ENCODE measurements at places on chromosomes 4 and X. TPM values are rescaled to one million over a fixed set of nuclear protein-coding genes. Genes with fewer than 3 reads are reported as not detected.

DNA sequence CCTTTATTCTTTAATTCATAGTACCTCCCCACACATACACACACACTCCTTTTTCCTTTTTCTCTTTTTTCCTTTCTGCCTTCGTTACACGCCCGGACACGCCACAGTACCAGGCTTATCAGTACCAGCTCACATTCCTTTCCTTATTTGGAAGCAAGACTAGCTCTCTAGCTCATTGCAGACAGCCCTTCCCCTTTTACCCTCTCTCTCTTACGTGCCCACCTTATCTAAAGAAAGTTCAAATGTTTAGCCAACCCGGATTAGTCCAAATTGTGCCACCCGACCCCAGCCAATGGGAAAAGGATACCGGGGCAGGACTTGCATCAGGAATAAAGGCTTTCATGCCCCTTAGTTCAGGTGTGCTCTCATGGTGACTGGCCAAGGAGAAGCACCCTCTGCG lies 194.7 kb upstream of the VCX3A start:
- no peak for DNase-seq

Gene SSX1
- not detected for total RNA-seq

DNA sequence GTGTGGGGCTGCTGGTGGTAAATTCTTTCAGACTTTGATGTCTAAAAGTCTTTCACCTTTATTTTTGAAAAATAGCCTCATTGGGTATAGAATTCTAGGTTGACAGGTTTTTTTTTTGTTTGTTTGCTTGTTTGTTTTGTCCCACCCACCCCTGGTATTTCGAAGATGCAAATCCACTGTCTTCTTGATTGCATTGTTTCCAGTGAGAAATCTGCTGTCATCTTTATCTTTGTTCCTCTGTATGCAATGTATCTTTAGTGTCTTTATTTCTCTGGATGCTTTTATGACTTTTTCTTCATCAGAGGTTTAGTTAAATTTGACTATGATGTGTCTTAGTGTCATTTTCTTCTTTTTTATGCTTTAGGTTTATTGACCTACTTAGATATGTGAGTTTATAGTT lies 21.3 kb upstream of the HCCS start:
- DNase-seq = no peak

Gene GALNTL6
- 0.23 TPM for total RNA-seq

- no peak for DNase-seq
Measured at GRCh38 chrX:70386235-70386634, 36.9 kb upstream of the GDPD2 start.

DNA sequence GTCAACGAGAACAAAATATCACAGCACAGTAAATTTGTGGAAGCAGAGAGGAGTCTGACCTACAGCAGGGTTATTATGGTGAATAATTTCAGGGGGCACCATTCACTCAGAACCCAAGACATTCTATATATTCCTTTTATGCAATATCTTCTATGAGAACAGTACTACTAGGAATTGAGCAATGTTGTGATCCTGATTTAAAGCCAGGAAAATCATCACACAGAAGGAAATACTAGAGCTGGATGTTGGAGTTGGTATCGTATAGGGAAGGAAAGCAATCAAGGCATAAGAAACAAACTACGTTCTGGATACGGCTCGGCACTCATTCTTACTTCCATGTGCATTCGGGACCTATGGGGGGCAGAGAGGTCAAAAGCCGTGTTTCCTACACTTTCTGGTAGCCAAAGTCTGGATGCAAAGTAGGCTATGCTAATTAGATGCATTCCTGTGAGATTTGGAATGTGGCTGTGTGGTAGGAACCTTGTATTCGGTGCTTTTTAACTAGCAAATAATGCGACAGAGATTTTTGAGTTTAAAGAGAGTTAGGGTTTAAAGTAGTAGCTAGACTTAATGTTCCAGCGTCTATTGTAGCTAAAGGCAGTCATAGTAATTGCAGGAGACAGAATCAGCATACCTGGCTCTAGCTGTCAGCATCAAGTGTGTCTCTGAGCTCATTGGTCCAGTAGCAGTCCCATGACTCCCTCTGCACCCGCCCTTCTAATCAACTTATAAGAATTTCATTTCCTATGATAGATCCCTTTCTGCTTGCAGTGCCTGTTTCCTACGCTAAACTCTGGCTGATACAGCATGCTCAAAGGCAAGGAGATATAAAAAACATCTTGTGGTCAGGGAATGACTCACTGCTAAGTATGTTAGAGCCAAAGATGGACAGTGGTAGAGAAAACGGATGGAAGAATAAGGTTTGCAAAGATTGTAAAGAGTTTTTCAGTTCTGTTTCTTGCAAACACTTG lies 43.3 kb upstream of the PDGFC start:
- DNase-seq = no peak

GRCh38 chrX:38468563-38469157 lies 92.7 kb upstream of the TSPAN7 start:
- no peak for DNase-seq

DNA sequence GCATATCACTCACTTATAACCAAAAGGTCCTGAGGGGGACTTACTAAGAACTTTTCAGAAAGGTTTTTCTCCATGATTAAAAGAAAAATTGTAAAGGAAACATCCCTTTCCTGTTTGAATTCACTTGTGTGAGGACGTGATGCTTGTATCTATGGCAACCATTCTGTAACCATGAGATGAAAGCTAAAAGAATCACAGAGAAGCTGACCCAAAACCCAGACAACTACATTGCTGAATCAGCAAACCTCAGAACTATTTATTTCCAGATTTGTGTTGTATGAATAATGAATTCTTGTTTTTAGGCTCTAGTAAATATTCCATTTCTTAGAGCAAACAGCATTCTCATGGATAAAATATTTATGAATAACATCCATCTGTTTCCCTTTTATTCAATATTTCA lies 91.2 kb downstream of the RCHY1 start:
- no peak for DNase-seq

DNA sequence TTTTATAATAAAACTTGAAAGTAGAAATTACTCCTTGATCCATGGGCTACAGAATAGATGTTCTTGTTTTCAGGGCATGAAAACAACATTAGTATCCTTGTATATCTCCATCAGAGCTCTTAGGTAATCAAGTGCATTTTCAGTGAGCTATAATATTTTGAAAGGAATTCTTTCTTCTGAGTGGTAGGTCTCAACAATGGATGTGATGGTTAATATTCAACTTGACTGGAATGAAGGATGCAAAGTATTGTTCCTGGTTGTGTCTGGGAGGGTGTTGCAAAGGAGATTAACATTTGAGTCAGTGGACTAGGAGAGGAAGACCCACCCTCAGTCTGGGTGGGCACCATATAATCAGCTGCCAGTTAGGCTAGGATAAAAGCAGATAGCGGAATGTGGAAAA lies 100.1 kb downstream of the LCORL start:
- no peak for DNase-seq

- DNase-seq = no peak
Measured at GRCh38 chr4:121168446-121169281, 4.5 kb upstream of the TNIP3 start.

Measured in prostate gland (tissue), 2 donors.